ENCODE measurements at places on chromosomes 1 and 21.

- H3K27me3 ChIP-seq: no peaks in the 10 kb centered on the region
- DNase-seq: no peak
- H3K4me3 ChIP-seq: no peak overlapping the region
- H3K36me3 ChIP-seq: peaks cover 9% of the 10 kb centered on the region
- H3K4me1 ChIP-seq: peaks cover 10% of the 10 kb centered on the region
Observed at GRCh38 chr1:22056043-22056442, 3.5 kb downstream of the CDC42 start.

- no peak for DNase-seq
- no peaks in the 10 kb centered on the region for H3K27me3 ChIP-seq
- H3K4me1 ChIP-seq: peaks cover 14% of the 10 kb centered on the region
- no peaks in the 10 kb centered on the region for H3K36me3 ChIP-seq
Observed at GRCh38 chr1:15174615-15174983, 21.1 kb downstream of the TMEM51 start.

- no peak for DNase-seq
- no peaks in the 10 kb centered on the region for H3K27me3 ChIP-seq
- no peaks in the 10 kb centered on the region for H3K36me3 ChIP-seq
- H3K27ac ChIP-seq: no peak overlapping the region
- no peak overlapping the region for H3K4me3 ChIP-seq
- H3K4me1 ChIP-seq: no peaks in the 10 kb centered on the region
Observed at GRCh38 chr1:55338448-55338820, 123.3 kb upstream of the USP24 start.

DNA sequence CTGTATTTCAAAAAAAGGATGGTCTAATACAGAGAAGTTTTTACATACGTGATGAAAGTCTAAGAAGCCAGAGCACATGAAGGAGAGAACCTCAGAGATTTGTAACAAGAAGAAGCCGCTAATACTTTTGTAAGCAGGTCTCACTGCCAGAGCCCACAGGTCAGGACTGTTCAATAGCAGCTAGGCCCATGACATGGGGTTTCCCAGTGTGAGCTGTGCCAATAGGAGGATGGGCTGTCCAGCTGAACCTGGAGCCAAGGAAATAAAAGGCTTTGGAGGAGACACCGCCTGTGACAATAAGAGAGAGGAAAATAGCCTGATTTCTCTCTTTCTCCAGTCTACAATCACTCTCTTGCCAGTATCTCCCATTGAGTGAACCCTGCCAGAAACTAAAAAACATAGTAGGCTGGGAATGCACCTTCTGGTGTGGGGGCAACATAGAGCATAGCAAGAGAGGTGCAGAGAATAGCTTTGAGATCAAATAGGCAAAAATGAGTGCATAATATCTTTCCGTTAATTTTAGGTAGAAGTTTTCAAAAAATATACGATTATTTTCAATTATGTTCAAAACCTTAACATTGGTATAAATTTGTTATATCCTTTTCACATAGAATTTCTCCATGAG, 360.3 kb downstream of the NEGR1 start:
- H3K27me3 ChIP-seq: no peaks in the 10 kb centered on the region
- H3K27ac ChIP-seq: no peak overlapping the region
- H3K36me3 ChIP-seq: no peaks in the 10 kb centered on the region
- no peaks in the 10 kb centered on the region for H3K4me1 ChIP-seq

DNA sequence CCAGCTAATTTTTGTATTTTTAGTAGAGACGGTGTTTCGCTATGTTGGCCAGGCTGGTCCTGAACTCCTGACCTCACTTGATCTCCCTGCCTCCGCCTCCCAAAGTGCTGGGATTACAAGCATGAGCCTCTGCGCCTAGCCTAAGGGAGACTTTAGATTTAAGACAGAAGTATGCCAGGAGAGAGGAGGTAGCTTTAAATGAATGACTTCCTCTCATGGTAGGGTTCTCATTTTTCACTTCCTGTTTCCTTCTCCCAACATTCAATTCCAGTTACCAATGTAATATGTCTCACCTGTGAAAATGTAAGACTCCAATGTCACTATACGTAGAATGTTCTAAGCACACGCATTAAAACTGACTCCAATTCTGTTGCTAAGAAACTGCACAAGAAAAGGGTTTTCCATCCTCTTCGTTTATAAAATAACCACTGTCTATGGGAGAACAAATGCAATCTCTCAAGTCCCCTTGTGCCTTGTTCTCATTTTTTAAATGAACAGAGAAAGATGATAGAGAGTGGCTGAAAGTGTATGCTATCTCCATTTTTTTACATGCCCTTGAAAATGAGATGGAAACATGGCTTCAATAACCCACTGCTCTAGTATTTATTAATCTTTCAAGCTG, 140.0 kb downstream of the SLC45A1 start:
- DNase-seq: no peak
- H3K4me3 ChIP-seq: no peak overlapping the region
- H3K27ac ChIP-seq: no peak overlapping the region
- no peaks in the 10 kb centered on the region for H3K36me3 ChIP-seq
- H3K4me1 ChIP-seq: peaks cover 8% of the 10 kb centered on the region

DNA sequence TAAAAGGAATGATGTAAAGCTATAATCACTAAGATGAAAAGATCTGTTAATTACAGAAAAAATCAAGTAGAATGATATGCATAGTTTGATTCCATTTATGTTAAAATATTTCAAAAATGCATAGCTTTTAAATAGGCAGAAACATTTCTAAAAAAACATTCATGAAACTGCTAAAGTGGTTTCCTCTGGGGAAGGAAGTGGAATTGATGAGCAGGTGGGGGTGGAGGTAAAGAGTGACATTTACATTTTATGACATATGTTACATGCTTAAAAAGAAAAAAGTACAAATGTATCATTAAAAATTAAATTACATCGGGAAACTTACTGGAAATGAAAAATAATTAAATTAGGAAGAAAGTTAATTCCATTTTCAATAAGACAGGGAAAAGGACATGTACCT, 42.8 kb upstream of the JAK1 start:
- H3K4me1 ChIP-seq: no peaks in the 10 kb centered on the region
- no peak overlapping the region for H3K27ac ChIP-seq
- H3K4me3 ChIP-seq: no peak overlapping the region
- DNase-seq: no peak

GRCh38 chr1:42822800-42823392, 5.7 kb upstream of the SVBP start:
- H3K4me1 ChIP-seq: peaks cover 20% of the 10 kb centered on the region
- 0 out of 2 replicates have a peak overlapping the region, but pooled peaks have one; percentile 13 for H3K4me3 ChIP-seq
- 0 out of 2 replicates have a peak, but pooled peaks cover 3% of the 10 kb centered on the region for H3K36me3 ChIP-seq
- DNase-seq: peak; percentile 53
- peak overlapping the region; percentile 66 for H3K27ac ChIP-seq
- no peaks in the 10 kb centered on the region for H3K27me3 ChIP-seq

GRCh38 chr1:36448530-36449056, 1.7 kb downstream of the OSCP1 start:
- no peak overlapping the region for H3K4me3 ChIP-seq
- no peak overlapping the region for H3K27ac ChIP-seq
- no peaks in the 10 kb centered on the region for H3K4me1 ChIP-seq
- DNase-seq: no peak

DNA sequence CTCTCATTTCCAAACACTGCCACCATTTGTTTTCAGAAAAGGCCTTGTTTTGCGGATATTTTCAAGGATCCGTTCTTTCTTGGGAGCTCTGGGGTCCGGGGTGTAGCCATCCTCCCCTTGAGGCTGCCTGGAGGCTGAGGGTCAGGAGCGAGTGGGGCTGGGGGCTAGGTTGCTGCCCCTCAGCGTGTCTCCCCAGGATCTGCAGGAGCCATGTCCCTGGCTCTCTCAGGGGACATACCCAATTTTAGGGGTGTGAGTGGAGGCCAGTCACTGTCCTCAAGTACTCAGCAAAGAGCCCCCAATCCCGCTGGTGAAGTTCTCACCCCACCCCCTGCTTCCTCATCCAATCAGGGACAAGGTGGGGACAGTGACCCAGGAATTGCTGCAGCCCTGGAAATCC, 15.0 kb upstream of the PRDM16 start:
- no peaks in the 10 kb centered on the region for H3K4me1 ChIP-seq
- H3K27me3 ChIP-seq: peaks cover 56% of the 10 kb centered on the region
- no peak overlapping the region for H3K4me3 ChIP-seq
- H3K27ac ChIP-seq: no peak overlapping the region
- H3K36me3 ChIP-seq: no peaks in the 10 kb centered on the region

DNA sequence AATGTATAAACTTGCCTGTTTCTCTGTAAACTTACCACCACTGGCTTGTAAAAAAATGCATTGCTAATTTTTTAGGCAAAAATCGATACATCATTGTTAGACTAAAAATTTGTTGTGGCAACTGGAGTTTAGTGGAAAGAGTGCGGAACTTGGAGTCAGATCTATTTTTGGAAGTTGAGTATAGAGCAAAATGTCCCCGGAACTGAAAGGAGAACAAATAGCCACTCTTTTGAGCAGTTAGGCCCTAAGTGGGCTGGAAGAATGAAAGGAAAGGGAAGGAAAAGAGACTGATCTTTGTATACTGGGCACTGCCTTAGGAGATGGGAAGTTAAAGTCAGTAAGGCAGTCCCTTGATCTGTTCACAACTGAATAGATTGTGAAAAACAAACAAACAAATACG, 30.2 kb downstream of the OPTC start:
- no peak overlapping the region for H3K4me3 ChIP-seq
- no peak overlapping the region for H3K27ac ChIP-seq
- no peaks in the 10 kb centered on the region for H3K36me3 ChIP-seq
- DNase-seq: no peak

GRCh38 chr1:59415286-59415850, 118.5 kb downstream of the FGGY start:
- no peak for DNase-seq
- H3K36me3 ChIP-seq: no peaks in the 10 kb centered on the region
- H3K27ac ChIP-seq: no peak overlapping the region
- H3K27me3 ChIP-seq: no peaks in the 10 kb centered on the region
- no peak overlapping the region for H3K4me3 ChIP-seq

DNA sequence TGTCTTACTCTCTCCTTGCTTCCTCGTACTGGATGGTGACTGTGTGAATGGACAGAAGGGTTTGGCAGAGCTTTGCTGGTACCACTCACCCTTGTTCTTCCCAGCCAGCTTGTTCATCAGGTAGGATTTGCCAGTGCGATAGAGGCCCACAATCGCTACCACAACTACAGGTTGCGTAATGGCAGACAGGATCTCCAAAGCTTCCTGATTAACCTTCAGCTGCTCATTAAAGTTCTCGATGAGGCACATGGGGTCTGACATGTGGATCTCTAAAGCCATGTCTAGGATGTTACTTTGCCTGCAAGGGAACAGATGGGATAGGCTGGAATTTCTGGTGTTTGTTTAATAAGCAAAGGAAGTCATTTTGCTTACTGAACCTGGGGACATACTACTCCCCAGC, 3.4 kb downstream of the GBP5 start:
- H3K27me3 ChIP-seq: no peaks in the 10 kb centered on the region
- no peak overlapping the region for H3K4me3 ChIP-seq
- no peak overlapping the region for H3K27ac ChIP-seq
- DNase-seq: no peak
- no peaks in the 10 kb centered on the region for H3K4me1 ChIP-seq

GRCh38 chr1:93171549-93172034, 8.6 kb downstream of the TMED5 start:
- H3K36me3 ChIP-seq: peaks cover 58% of the 10 kb centered on the region
- no peak for DNase-seq
- no peaks in the 10 kb centered on the region for H3K27me3 ChIP-seq
- H3K4me1 ChIP-seq: 0 out of 2 replicates have a peak, but pooled peaks cover 6% of the 10 kb centered on the region
- H3K4me3 ChIP-seq: no peak overlapping the region
- no peak overlapping the region for H3K27ac ChIP-seq
